ENCODE measurements at places on chromosomes 16 and 17. TPM values are rescaled to one million over a fixed set of nuclear protein-coding genes. Genes with fewer than 3 reads are reported as not detected.

DNA sequence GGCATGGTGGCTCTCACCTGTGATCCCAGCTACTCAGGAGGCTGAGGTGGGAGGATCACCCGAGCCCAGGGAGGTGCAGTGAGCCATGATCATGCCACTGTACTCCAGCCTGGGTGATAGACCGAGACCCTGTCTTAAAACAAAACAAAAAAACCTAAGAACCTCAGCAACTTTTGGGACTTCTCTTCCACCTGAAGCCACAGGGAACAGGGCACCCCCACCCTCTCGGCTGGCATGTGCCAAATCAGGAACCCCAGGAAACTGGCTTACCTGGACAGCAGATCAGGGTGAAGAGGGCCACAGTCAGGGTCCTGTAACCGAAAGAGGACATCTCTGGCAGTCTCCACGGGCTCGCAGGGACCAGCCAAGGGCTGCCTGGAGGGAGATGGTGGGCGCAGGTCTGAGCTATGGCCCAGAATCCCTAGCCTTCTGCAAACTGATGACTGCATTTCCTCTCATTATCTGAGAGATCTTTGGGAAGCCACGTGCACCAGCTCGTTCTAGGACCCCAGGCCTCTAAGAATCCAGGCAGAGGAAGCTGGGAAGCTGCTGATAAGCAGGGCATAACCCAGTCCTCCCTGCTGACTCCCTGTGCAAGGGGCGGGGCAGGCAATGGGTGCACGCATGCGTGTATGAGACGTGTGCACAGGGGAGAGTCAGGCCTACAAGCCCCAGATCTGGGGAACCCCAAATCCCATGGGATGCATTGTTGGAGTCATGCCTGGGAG is 8.4 kb downstream of the PRR29 start:
- DNase-seq: no peak

LDAF1 gene
- 8.0 TPM for total RNA-seq

DNA sequence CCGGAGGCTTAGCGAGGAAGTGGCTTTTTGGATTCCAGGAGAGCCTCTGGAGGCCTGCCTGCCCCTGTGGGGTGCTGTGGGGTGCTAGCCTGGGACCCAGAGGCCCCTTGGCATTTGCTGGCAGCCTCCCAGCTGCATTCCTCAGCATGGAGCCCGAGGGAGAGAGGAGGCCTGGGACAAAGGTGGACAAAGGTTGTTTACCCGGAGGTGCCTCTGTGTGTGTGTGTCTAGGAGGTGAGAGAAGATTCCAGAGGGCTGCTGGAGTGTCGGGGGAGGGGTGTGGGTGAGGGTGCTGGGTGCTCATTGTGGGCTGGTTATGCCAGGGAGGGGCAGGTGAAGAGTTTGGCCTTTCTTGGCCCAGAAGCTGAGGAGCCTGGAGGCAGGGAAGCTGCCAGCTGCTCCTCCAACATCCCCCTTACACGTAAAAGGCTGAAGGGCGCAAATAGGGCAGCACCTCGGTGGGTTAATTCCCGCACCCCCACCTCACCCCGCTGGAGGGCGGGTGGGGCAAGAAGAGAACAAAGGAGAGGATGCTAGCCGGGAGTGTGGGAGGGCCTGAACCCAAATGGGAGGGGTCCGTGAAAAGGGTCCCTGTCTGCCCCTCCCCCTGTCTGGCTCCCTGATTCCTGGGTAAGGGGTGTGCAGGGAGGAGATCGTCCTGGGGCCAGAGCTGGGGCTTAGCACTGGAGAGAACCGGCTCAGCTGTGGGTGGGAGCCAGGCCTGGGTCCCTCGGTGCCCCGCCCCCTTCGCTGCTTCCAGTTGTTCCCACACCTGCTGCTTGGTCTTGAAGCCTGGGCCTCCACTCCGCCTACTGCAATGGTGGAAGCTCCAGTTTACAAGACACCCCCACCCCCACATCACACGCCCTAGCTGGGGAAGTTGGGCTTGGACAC is 9.9 kb downstream of the HEXIM2 start:
- DNase-seq: peak; percentile 99

- DNase-seq: no peak
Measured at GRCh38 chr17:27518545-27519521, 62.6 kb downstream of the KSR1 start.

CHRNE gene
- not detected for total RNA-seq

DNA sequence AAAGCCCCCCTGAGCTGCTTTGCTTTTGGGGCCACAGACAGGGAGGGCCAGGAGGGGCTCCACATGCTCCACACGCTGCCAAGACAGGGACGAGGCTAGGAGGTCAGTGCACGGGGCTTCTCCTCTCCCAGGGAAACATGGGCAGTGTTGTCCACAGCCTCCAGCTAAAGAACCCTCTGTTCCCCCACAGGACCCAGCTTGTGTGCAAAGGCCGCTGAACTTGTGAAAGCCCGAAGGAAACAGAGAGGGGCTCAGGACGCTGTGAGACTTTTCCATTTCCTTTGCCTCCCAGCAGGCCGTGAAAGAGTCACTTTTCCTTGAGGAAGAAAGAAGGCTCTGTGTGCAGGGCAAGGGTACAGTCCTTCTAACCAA is 9.7 kb downstream of the CDRT4 start:
- no peak for DNase-seq

DNA sequence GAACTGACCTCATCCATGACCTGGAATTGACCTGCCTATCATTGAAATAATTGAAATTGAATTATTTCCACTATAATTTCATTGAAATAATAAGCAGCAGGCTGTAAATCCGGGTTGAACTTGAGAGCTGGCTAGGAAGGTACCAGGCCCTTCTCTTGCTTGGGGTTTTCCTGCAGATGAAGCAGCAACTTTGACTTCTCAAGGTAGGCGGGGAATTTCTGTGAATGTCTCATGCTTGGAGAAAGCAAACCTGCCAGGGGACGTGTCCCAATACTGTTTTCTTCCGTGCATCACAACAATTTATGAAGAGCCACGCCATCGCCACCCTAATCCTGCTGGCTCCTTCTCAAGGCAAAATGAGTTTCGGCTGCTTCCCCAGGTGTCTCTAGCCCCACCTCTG is 97.5 kb upstream of the XYLT1 start:
- DNase-seq: no peak

CDH8 gene
- total RNA-seq: 38.7 TPM

DNA sequence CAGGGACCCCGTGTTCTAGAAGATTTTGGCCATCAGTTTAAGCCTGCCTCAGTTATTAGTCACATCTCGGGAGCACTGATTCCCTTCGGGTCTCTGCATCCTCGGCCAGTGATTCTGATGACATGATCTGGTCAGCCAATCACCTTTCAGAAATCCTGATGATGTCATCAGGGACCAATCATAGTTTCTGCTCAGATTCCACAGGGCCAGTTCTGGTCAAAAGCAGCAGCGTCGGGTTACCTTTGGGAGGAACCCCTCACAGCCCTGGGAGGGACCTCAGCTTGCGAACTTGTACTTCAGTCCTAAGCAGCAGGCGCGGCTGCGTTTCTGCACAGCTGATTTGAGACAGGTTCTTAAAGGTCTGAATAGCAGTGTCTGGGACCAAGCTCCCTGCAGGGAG is 13.9 kb downstream of the KDM8 start:
- peak; percentile 83 for DNase-seq

- DNase-seq: no peak
Measured at GRCh38 chr17:11564589-11565380, 33.5 kb upstream of the DNAH9 start.

- no peak for DNase-seq
Measured at GRCh38 chr17:73889439-73889838, 245.2 kb upstream of the SDK2 start.

KRT28 gene
- total RNA-seq: not detected

DNA sequence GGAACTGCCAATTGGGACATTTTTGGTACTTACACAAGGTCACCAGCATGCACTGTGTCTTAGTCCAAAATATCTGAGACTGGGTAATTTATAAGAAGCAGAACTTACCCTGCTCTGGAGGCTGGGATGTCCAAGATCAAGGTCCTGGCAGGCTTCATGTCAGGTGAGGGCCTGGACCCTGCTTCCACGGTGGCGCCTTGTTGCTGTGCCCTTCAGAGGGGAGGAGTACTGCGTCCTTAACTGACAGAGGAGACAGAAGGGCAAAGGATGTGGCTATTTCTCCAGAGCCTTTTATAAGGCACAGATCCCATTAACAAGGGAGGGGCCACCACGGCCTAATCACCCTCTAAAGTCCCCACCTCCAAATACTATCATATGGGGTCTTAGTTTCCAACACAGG is 178.9 kb downstream of the C16orf95 start:
- no peak for DNase-seq

DNA sequence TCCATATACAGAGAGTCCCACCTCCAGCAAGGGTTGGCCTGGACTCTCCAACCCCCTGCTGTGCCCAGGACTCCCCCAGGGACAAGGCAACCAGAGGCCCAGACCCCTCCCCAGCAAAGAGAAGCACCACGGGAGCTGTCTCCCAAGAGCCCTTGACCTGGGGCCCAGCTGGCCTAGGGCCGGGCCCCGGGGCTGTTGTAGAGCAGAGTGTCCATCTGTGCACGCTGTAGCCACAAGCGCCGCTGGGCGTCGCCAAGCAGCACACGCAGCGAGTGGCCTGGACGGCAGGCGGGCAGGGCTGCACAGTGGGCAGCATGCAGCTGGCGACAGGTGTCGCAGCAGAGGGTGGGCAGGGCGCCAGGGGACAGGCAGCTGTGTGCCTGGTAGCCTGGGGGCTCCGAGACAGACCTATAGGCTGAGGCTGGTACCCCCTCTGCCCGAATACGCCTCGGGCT is 4.3 kb downstream of the SPATA2L start:
- peak; percentile 45 for DNase-seq

DNA sequence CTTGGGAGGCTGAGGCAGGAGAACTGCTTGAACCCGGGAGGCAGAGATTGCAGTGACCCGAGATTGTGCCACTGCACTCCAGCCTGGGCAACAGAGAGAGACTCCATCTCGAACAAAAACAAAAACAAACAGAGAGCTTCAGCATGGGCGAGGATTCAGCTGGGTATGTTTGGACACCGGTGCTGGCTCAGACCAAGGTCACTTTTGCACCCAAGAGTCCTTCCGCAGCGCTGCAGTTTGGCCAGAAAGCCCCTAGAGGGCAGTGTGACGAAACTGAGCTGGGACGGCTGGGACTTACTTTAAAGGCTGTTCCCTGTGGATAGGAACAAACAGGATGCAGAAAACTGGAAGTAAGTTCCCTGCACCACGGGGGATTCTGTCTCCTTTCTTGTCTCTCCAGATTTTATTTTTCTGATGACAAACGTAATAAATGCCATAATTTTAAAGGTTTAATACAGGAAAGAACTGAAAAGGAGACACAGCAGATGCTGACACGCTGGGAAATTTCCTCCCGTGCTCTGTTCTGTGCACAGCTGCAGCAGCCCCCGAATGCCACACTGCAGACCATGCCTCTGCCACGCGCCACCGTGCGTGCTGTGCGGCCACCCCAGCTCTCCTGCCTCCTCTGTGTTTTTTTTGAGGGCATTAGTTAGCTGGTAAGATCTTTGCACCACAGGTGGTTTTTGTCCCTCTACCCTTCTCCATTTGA is 25.2 kb upstream of the USP36 start:
- peak; percentile 86 for DNase-seq

DNA sequence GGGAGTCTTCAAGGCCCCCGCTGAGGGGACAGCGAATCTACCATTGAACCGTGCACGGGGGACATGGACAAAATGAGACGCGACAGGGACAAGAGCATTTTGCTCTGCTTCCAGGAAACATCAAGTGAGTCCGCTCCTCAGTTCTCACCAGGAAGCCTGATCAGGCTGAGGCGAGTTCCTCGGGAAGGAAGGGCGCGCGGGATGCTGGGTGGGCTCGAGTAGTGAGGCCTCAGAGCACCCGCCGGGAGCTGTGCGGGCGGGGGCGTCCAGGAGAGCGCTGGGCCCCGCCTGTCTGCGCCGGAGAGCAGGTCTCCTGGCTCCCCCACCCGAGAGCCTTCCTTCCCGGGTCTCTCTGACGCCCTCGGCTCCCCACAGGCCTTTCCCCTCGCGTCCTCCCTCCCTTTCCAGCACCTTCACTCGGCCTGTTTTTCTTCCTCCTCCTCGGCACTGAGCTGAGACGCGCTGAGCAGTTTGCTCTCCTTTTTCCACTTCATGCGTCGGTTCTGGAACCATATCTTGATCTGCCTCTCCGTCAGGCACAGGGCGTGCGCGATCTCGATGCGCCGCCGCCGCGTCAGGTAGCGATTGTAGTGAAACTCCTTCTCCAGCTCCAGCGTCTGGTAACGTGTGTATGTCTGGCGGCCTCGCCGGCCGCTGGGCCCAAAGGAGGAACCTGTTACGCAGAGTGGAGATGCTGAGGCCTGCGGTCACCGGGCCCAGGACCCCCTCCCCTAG is 2.6 kb upstream of the HOXB5 start:
- DNase-seq: no peak

GRCh38 chr16:87458424-87458915 is 34.4 kb downstream of the ZCCHC14 start:
- DNase-seq: no peak

DNA sequence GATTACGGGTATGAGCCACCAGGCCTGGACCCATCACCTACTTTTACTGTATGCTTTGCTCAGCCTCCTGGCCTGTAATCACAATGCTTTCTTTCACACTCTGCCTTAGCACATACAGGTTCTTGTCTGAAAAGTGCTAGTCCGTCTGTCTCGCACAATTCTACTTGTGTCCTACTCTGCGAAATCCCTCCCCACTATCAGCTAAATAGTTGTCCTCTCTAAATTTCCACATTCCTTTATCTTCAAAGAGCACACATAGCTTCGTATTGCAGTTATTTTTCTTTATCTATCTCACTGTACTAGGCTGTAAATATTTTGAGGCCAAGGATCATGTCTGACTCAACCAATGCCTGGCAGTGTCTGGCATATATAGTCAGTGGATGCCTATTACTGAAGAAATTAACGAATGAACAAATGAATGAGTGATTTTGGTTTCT is 38.5 kb upstream of the ETV4 start:
- DNase-seq: no peak

- DNase-seq: peak; percentile 97
Measured at GRCh38 chr16:3945751-3946603, 65.5 kb upstream of the CREBBP start.

DNA sequence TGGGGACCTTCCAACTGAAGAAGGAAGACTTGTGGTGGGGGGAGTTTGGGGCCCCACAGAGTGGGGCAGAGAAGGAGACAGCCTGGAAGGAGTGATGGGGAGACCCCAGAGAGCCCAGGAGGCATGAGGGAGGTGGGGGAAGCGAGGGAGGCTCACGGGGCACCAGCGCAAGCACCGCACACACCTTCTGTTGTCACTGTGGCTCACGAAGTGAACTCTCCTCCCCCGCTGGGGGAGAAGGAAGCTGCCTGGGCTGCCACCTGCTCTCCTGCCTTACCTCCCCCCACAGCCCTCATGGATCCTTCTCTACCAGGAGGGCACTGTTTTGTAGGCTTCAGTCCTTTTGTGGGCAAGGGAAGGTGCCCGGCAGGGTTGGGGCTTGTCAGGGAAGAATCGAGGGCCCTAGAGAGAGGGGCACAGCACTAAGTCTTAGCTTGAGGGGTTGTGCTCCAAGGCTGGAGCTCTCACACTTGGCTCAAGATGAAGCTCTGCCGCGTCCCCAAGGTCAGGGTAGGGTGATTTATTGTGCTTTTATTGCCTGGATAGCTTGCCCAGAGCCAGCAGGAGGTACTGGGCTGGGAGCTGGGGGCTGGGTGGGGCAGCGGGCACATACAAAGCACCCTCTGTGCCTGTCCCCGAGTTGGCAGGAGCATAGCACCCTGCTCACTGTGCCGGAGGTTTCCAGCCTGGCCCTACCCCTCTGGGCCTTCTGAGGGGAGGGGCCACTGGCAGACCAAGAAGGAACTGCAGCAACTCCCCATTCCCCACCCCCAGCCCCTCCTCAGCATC is 4.6 kb upstream of the STARD3 start:
- no peak for DNase-seq

LPO gene
- not detected for total RNA-seq

RARA gene
- total RNA-seq: 37.2 TPM

- DNase-seq: peak; percentile 78
Measured at GRCh38 chr17:15414532-15415306, 52.7 kb downstream of the CDRT4 start.

SYCE1L gene
- total RNA-seq: 1.2 TPM

HYDIN gene
- total RNA-seq: 0.37 TPM

KRTAP2-3 gene
- not detected for total RNA-seq

All from myocyte (in vitro differentiated cells).